ENCODE measurements at places on chromosomes 5 and 9.

DNA sequence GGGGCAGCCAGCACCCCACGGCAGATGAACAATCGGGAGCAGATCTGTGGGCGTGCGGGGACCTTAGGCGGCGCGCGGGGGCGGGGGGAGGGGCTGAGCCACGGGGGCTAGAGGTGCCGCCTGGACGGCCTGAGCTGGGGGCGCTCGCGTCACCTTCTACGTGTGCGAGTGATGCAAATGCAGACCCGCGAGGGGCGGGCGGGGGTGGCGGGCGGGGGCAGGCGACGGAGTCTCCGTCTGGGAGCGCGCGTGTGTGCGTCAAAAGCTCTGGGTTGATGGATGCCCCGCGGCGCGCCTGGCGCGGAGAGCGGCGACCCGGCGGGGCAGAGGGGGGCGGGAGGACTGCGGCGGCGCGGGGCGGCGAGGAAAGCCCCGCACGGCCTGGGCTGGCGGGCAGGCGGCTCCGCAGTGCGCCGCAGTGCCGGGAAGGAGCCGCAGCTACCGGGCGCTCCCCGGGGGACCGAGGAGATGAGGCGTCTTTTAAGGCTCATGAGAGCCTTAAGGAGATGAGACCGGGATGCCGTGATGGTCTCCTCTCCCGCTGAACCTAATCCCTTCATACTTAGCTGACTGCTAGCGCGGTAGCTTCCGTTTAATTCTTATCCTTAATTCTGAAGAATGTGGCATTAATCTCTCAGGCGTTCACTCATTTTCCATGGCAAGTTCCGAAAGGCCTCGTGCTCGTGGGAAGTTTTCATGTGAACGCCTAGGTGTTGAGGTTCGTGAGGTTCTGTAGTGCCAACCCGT, 1.5 kb downstream of the SV2C start:
- no peak for DNase-seq

DNA sequence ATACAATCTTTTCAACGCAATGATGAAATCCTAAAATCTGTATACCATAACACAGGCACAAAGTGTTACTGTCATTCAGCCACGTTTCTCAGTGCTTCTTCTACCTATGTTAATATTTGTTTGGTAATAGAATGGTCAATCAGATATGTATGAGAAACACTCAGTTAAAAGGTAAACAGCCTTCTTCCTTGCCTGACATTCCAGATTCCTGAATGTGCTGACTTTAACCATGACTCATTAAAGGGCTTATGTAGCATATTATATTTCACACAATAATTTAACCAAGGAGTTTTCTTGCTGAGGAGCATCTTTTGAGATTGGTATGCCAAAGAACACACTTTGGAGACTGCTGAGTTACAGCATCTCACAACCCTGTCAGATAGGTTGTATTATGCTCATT, 187.6 kb downstream of the CETN3 start:
- no peak for DNase-seq

DNA sequence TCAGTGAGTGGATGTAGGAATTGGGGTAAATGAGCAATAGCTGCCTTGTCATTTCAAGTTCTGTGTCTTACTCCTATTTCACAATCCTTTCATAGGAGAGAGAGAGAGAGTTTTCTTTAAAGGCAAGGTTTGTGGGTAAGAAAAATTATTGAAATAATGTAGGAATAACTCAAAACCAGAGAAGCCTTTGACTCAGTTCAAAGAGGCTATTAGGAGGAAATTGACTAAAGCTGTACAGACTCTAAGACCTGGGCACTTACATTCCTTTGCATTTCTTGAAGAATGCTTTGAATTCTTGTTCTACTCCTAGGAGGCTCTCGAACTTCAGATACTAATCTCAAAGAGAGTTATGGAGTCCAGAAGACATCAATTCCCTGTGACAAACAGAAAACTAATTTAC, 257.1 kb downstream of the FBXL7 start:
- DNase-seq: no peak

GRCh38 chr5:174943785-174944184, 219.4 kb downstream of the MSX2 start:
- no peak for DNase-seq

DNA sequence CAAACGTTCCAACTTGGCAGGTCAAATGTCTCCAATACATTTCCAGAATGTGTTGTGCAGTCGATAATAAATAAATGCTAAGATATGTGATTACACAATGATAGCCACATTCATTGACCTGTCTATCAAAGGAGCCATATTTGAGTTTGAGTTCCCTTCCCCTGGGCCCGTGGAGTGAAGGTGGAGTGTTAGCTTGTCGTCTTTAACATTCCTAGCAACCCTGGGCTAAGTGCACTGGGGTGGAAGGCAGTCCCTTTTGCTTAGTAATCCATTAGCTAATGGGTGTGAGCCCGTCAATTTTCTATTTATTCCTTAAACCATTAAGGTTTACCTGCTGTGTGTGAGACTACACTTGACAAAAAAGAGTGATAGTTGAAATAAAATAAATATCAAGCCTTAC, 415.2 kb downstream of the EBF1 start:
- no peak for DNase-seq

Measured in CD4-positive, alpha-beta memory T cell (primary cell).